Suppressor macrophage treated with lipopolysaccharide for 4 hours (primary cell): ENCODE measurements at places on chromosomes 11 and 22.

DNA sequence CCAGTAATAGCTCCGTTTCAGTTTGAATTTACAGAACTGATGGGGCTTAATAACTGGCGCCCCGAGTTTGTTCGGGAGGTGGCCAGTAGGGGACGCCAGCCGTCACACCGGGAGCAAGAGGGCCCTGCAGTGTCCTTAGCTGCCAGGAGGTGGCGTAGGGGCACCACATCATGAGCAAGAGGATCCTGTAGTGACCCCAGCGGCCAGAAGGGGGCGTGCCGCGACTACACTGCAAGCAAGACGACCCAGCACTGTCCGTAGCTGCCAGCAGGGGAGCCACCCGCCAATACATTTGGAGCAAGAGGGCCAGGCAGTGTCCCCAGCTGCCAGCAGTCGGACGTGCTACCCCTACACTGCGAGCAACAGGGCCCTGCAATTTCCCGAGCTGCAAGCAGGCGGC is 663.7 kb upstream of the B3GAT1 start:
- peak; percentile 30 for DNase-seq

- no peak for DNase-seq
These were observed 34.3 kb downstream of the GAB4 start for GRCh38 chr22:16973591-16974297.

- DNase-seq: no peak
These were observed 11.5 kb downstream of the STX3 start for GRCh38 chr11:59766542-59767224.

GRCh38 chr11:115178705-115179104 is 325.5 kb downstream of the CADM1 start:
- DNase-seq: no peak

DNA sequence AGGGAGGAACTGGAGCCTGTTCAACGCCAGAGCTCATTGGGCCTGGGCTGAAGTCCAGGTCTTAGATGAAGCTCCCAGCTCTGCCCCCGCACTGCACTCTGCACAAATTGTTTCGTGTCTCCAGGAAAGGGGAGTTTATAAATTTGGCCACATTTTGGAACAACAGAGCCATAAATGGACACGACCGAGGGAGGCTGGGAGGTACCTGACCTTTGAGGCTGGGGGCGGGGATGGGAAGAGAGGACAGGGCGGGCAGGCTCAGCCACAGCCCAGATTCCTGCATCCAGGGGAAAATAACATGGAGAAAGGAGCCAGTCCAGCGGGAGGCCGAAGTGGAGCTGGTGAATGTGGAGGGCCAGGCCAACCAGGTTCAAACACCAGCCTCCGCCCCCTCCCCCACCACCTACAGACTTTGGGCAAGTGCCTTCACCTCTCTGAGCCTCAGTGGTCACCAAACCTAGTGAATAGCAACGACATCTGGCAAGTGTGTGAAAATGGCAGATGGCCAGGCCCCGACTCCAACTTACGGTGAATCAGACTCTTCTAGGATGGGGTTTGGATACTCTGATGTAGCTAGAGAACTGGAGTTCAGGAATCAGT is 36.8 kb upstream of the SMTN start:
- DNase-seq: no peak

GRCh38 chr22:17980638-17981051 is 43.7 kb downstream of the MICAL3 start:
- peak; percentile 26 for DNase-seq

GRCh38 chr11:35316161-35316560 is 103.2 kb downstream of the SLC1A2 start:
- DNase-seq: no peak

DNA sequence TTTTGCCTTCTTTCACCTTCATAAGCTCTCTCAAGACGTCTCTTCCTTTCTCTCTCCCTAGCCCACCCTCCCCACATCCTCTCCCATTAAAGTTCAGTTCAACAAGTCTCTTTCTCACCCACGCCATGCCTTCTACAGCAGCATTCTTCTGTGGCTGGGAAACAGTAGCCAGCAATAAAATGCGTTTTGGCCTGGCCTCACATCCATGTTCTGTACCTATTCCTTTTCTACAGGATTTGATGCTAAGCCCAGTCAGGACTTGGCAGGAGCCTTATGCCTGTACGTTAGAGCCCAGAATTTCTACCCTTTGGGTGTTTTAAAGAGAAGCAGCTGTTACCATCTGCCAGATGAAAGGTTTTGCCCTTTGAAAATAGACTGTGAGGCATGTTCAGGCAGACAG is 7.1 kb upstream of the CD44 start:
- DNase-seq: no peak

DNA sequence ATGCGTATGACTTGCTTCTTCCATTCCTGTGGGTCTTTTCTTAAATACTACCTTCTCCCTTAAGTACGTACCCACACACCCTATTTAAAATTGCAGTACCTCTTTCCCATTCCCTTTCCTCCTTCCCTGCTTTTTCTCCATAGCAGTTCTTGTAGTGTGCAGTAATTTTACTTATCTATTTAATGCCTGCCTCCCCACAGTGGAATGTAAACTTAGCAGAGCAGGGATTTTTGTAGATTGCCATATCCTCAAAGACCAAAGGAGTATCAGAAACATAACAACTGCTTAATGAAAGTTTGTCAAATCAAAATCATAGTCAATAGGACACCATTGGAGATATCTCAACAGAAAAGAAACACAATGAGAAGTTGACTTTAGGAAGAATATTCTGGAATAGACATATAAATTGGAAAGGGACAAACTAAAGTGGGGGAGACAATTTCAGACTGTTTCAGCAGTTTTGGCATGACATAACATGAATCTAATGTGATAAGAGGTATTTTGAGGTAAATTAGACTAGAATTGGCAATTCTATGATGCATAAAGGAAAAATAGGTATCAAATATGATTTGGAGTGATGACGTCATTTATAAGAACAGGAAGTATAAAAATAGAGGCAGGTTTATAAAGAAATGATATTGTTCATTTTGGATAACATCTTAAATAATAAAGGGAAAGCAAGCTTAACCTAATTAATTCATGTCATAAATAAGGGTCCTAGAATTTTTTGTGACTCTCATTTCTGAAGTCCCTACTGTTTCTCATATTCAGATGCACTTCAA is 188.4 kb downstream of the SOX6 start:
- DNase-seq: no peak

- DNase-seq: no peak
These were observed 50.9 kb upstream of the CDON start for GRCh38 chr11:126113515-126113957.

DNA sequence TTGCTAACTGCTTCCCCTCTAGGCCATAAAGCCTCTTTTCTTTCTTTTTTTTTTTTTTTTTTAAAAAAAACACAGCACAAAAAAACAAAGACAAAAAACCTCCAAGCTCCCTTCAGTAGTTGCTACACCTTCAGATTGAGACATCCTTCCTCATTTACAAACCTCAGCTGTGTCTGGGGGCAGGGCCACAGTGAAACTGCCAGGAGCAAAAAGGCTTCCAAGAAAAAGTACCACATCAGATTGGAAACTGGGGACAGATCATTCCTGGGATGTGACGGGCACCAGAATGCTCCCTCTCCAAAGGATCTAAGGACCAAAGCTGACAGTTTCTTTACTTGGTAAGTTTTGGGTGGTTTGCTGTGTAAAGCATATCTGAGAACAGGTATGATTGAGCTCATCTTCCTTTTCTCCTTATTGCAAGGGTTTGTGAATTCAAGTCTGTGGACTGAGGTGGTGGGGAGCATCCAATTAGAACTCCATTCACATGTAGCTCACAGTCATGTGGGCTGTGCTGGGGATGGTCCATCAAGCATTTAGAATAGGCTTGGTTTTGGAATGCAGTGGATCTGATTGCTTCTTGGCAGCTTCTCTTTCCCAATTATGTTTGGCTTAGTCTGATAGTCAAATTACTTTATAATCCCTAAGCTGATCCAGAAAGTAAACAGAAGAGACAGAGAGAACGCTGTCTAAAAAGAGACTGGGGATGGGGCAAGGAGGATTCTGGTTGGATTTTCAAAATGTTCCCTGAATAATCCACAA is 705 bp downstream of the BBOX1 start:
- DNase-seq: no peak
